ENCODE measurements at places on chromosomes 12 and 14.

GRCh38 chr14:95522116-95522515 lies 5.7 kb upstream of the SYNE3 start:
- no peak for DNase-seq

- DNase-seq = no peak
Observed at GRCh38 chr12:43288671-43289425, 263.2 kb downstream of the ADAMTS20 start.

- DNase-seq = no peak
Observed at GRCh38 chr14:52377940-52378339, 63.8 kb downstream of the PTGER2 start.

DNA sequence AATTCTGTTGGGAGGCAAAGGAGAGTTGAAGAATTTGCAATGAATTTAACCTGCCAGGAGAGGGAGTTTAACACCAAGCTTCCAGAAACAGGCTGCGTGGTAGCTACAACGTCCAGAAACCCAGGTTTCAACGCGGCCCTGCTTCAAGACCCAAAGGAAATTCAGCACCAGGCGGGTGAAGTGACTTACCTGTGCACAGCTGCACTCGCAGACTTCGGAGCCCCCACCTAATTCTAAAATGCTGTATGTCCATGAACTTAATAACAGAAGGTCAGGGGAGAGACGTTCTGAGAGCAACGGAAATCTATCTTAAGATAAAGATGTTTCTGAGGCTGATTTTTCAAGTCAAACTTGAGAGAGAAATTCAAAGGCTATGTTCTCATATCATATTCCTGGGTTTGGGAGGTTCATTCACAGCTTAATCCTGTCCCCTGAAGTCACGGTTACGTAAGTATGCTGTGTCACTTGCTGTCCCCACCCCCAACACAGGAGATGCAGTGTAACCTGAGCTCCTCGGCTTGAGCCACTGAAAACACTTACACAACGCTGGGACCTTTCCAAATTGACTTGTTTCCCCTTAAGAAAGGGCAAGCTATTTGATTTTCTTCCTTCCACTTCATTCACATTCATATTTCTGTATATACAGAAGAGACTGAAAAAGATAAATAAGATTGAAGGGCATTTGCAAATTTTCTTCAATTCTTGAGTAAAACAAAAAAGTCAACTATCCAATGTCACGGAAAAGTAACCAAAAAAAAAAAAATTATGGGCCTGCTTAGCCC lies 22.7 kb downstream of the CLIP1 start:
- DNase-seq = peak; percentile 96

DNA sequence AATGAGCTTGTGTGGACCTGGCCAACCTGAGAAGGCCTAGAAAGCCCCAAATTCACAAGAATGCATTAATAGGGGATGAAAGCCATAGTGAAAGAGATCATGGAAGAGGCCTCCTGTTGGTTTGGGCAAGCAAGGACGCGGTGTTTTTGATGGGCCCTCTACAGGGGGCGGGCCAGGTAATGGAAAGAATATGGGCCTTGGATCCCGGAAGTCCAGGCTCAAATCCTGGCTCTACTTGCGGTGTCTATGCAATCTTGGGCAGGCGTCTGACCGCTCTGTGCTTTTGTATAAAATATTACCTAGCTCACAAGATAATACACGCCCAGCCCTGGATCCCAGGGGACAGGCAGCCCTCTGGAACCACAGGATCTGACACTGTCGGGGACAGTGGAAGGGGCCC lies 41.1 kb upstream of the CLMN start:
- DNase-seq = no peak

- no peak for DNase-seq
Observed at GRCh38 chr12:66746489-66747201, 67.8 kb upstream of the GRIP1 start.

- DNase-seq = no peak
Observed at GRCh38 chr12:41919526-41920261, 225.0 kb downstream of the GXYLT1 start.

- no peak for DNase-seq
Observed at GRCh38 chr12:114335607-114336006, 70.3 kb downstream of the TBX5 start.

All from AG10803 (cell line).